ENCODE measurements at places on chromosomes 2 and 18.

- DNase-seq, result no peak
Observed at GRCh38 chr2:17538844-17539554, 1.5 kb upstream of the VSNL1 start.

DNA sequence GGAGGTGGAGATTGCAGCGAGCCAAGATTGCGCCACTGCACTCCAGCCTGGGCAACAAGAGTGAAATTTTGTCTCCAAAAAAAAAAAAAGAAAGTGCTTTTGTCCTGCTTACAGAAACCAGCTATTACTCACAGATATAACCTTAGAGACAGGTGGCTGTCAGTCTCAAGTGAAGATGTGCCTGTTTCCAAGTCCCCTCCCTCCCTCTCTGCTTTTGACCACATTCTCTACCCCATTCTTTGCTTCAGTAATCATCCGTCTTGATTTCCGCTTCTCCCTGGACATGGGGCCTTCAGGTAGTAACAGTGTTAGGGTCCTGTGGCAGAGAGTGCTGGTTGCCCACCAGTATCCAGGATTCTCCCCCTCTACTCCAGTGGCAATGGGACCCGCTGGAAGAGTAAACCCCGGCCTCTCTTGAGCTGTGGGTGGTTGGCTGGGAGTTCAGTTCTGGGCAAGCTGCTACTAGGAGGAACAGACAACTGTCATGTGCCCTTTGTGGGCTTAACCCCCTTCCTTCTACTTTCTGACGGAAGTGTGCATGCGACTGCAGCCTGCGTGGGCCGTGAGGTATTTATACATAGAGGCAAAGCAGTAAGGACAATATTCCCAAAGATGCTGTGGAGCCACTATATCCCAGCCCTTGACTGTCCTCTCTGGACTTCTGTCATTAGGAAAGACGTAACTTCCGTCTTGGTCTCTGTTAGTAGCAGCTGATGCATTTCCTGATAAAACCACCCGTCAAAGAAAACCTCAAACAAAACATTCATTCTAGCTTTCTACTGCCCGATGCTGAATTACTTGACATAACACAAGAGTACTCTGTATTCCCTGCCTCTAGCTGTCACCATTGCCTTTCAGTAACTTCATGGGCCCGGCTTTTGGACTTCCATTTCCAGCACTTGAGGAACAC is 17.8 kb downstream of the PDCL3 start:
- DNase-seq, result no peak

DNA sequence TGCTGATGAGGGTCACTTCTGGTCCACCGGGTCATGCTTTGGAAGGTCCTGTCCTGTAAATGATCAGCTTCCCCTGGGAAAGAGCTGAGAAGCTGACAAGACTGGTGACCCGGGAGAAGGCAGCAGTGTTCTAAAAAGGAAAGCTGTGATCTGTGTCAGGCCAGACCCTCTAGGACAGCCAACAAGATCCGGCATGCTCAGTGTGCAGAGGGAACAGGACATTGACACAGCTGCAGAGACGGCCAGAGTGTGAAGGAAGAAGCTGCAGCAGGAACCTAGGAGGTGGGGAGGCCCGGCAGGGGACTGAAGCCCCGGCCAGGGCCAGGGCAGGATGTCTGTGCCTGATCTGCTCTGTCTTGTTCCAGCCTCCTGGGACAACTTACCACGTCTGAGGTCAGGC is 372.7 kb upstream of the ID2 start:
- no peak for DNase-seq

- DNase-seq, result no peak
Observed at GRCh38 chr18:28178720-28179119, 1.8 kb upstream of the CDH2 start.

GRCh38 chr2:27016801-27017325 is 15.9 kb upstream of the TMEM214 start:
- peak; percentile 72 for DNase-seq

All from T47D (cell line).